8988T (cell line): ENCODE measurements at places on chromosomes 12 and 14.

DNA sequence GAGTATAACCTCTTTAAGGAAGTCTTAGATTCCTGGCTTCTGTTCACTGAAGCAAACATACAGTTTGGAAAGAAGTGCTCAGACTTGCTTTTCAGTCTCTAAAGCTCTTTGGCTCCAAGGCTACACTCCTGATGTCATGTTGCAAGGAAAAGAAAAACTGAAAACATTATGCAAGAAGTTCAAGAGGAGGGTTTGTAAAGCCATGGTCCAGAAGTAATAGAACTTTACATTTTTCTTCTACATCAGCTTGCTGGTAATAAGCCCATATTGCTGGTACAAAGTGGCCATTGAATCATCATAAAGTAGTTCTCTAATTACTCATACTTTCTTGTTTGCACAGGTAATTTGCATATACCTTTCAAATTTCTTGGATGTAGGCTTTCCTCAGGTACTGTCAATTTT, 83.6 kb downstream of the BBS10 start:
- no peak for DNase-seq

DNA sequence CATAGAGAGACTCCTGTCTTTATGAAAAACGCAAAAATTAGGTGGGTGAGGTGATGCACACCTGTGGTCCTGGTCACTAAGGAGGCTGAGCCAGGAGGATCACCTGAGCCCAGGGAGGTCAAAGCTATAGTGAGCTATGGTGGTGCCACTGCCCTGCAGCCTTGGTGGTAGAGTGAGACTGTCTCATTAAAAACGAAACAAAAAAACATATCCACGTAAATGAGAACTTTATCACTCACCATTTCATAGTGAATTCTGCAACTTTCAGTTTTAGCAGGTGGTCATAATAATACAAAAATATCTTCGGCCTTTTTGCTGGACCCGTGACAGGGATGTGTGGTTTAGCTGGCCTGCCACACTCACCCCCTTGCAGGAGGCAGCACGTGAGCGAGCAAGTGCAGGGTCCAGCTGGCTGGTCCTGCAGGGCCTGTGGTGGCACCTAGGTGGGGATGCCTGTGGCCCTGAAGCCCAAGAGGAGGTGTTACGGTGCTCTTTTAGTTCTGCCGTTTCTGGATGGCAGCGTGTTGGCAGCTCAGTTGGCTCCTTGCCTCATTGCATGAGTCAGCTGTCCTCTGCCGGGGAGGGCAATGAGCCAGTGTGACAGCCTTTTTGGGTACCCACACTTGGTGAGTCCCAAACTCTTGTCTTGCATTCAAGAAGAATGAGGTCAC, 1330.7 kb upstream of the TMEM132C start:
- DNase-seq, result no peak

- DNase-seq, result no peak
Measured at GRCh38 chr14:32720927-32721326, 217.8 kb upstream of the NPAS3 start.

DNA sequence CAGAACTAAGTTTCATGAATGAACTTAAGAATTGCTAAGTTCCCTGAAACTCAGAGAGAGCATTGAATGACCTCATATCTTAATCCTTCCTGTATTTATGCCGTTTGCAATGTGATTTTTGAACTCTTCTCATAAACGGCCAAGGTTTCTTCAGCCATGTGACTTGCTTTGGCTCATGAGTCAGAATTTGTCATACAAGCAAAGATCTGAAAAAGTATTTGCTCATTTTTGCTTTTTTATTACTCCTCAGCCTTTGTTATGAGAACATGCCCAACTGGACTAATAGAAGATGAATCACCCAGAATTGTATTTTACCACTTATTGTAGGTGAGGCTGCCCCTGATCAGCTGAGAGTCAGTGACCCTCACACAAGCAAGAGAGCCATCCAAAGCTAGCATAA, 693.8 kb downstream of the BCL11B start:
- DNase-seq, result no peak

DNA sequence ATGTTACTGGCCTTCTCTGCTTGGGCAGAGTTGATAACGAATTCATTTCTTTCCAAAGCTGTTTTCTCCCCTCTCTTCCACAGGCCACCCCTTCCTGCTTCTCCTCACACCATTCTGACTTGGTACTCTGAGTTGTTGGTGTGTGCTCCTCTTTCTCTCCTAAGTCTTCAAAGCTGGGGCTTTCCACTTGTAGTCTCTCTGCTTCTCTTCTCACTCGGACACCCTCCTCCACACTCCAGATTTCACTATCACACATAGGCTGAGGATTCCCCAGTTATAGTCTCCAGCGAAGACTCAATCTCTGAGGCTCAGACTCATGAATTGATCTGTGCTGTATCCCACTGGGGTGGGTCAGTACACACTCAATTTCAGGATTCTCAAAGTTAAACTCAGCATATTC, 201.0 kb downstream of the SSPN start:
- DNase-seq, result no peak

DNA sequence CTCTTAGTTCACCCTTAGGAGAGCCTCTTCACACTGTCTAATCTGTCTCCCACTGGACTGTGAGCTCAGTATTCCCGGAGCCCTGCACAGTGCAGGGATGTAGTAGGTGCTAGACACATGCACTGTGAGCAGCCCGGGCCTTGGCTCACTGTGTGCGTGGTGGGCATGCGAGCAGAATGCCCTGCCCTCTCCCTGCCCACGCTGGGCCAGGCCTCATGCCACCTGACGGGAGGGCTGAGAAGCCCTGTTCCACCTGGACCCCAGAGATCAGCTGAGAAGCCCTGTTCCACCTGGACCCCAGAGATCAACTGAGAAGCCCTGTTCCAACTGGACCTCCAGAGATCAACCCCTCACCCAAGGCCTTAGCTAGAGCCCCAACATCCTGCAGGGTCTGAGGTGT, 10.9 kb downstream of the RPS6KL1 start:
- DNase-seq, result no peak

- DNase-seq, result no peak
Measured at GRCh38 chr12:121099779-121100178, 32.9 kb upstream of the P2RX7 start.

GRCh38 chr12:20578142-20578541, 117.0 kb upstream of the SLCO1C1 start:
- no peak for DNase-seq

- no peak for DNase-seq
Measured at GRCh38 chr12:3276226-3276625, 199.0 kb downstream of the TSPAN9 start.

- DNase-seq, result no peak
Measured at GRCh38 chr14:53807542-53807941, 149.1 kb downstream of the BMP4 start.

GRCh38 chr14:65345266-65345665, 67.3 kb upstream of the FUT8 start:
- DNase-seq, result no peak

GRCh38 chr12:27524839-27525753, 1.1 kb downstream of the PPFIBP1 start:
- no peak for DNase-seq

GRCh38 chr12:112532106-112532505, 113.4 kb downstream of the PTPN11 start:
- no peak for DNase-seq

DNA sequence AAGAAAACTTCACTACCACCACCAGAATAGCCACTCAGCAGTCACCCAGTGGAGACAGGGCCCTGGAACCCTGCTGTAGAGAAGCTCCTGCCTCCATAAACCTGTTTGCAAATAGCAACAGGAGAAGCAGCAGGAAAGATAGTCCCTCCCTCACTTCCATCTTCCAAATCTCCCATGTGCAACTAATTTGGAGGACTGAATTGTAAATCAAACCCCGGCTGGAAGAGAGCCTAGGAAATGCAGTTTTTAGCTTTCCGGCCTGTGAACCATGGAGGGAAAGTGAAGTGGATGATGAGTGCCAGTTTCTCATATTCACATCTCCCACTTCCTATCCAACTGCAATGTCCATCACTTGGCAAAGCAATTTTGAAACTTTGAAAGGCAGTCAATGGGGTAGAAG, 167.2 kb upstream of the FRMD6 start:
- no peak for DNase-seq

DNA sequence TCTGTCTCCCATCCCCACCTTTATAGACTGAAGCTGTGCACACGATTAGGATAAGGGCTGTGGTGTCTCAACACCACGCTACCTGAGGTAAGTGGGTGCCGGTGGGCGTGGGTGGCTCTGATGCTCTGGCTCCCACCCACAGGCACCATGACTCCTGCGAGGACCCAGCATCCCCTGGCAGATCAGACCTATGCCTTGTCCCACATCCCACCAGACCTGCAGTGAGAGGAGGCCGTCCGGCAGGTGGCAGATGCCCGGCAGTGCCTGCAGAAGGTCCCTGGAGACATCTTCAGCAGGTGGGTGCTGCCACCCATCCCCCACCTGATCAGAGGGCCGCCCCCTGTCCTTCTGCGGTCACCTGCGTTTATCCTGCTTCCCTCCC, 104.4 kb upstream of the PRB2 start:
- no peak for DNase-seq

DNA sequence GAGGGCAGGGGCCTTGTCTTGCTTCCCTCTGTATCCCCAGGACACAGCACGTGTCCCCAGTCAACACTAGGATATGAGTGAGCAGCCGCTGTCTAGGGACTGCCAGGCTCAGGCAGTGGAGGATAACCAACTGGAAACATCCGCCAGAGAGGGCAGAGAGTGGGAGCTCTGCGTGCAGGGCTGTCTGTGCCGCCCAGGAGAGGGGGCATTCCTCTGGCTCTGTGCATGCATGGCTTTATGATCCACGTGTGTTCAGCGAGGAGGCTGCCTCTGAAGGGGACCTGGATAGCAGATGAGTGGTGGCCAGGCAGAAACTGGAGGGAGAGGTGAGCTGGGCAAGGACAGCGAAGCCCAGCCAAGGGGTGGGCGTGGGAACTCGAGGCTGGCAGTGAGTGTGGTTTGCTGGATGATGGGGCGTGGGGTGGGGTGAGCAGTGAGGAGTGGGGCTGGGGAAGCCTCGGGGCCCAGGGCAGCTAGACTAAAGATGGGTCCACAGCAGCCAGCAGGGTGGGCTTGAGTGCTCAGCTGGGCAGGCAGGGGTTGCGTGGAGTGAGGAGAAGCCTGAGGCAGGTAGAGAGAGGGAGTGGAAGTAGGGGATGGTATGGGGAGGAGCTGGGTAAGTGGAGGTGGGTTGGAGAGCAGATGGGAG, 72.9 kb downstream of the PRIMA1 start:
- no peak for DNase-seq

- DNase-seq, result no peak
Measured at GRCh38 chr14:102234331-102235264, 70.4 kb downstream of the MOK start.

- no peak for DNase-seq
Measured at GRCh38 chr12:17028348-17028747, 422.4 kb upstream of the LMO3 start.

GRCh38 chr14:92830902-92831301, 36.8 kb downstream of the GOLGA5 start:
- no peak for DNase-seq

DNA sequence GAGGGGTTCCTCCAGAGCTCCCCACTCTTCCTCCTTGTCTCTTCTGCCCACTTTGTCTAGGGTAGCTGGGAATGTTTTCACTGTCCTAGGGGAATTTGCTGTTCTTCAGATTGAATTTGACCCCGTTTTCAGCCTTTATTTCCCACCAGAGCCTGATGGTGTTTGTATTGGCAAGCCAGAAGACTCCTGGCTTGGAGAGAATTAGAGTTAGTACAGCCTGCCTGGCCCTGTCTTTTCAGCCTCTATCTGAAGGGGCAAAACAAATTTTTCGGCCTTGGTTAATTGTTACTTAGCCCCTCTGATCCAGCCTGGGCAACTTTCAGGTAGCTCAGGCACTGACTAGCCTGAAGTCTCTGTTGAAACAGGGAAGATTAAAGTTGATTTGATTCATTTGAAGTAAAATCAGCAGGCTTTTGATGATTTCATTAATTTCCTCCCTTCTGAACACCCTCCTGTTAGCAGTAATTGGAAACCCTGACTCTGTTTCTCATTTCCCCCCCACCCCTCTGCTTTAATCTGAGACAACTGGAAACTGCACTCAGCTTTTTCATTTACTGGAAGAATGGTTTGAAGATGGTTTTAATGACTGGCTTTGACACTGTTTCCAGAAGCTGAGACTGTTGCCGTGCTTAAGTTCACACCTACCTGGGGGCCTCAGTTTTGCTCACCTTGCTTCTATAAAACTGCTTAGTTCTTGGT, 63.3 kb downstream of the SUSD6 start:
- DNase-seq, result no peak

DNA sequence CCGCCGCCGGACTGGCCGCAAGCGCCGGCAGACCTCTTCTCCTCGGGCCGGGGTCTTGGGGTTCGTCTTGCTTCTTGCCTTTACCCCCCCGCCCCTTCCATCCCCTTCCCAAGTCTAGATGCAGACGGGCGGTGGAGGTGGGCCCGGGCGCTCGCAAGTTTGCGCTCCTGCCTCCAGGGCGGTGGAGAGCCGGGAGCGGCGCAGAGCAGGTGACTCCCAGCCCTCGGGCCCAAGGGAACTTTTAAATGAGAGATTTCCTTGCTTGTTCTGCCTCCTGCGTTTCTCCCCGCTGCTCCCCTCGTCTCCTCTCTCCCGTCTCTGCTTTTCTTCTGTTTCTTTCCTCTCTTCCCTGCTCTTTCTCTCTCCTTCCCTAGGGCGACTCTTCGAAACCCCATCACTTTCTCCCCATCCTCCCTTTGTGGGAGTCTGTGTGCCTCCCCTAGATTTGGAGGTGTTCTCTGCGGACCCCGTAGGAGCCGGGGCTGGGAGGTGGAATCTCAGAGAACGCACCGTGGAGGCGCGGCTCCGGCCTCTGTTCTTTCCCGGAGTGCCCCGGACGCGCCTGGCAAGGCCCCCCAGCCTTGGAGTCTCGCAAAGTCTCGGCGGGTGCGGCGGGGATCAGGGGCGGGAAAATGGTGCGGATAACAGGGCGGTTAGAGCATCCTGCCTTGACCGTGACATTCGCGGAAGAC, 114.7 kb upstream of the MYL2 start:
- no peak for DNase-seq

DNA sequence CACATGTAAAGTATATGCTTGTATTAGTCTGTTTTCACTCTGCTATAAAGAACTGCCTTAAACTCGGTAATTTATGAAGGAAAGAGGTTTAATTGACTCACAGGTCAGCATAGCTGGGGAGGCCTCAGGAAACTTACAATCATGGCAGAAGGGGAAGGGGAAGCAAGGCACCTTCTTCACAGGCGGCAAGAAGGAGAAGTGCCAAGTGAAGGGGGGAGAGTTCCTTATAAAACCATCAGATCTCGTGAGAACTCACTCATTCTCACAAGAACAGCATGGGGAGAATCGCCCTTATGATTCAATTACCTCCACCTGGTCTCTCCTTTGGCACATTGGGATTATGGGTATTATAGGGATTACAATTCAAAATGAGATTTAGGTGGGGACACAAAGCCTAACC, 229.5 kb upstream of the PLXNC1 start:
- DNase-seq, result no peak

DNA sequence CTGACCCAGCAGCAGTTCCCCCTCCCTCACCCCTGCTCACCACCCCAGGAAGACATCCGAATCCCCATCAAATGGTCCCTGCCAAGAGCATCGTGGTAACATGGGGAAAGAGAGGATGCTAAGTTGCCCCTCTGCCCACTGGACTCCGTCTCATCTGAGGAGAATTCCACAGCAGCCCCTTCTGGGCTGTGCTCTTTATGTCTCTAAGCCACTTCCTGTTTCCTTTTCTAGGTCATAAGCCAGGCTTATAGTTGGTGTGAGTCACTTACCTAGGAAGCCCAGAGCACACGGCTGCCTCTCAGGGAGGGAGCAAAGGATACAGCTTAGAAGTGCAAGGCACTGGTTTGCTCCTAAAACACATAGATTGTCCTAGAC, 76.0 kb downstream of the VCPKMT start:
- peak; percentile 64 for DNase-seq

GRCh38 chr12:71162832-71163763, 5.3 kb upstream of the TSPAN8 start:
- no peak for DNase-seq
